ENCODE measurements at places on chromosomes 5 and 9.

- no peak for DNase-seq
Measured at GRCh38 chr5:104569621-104570020, 1007.0 kb upstream of the NUDT12 start.

DNA sequence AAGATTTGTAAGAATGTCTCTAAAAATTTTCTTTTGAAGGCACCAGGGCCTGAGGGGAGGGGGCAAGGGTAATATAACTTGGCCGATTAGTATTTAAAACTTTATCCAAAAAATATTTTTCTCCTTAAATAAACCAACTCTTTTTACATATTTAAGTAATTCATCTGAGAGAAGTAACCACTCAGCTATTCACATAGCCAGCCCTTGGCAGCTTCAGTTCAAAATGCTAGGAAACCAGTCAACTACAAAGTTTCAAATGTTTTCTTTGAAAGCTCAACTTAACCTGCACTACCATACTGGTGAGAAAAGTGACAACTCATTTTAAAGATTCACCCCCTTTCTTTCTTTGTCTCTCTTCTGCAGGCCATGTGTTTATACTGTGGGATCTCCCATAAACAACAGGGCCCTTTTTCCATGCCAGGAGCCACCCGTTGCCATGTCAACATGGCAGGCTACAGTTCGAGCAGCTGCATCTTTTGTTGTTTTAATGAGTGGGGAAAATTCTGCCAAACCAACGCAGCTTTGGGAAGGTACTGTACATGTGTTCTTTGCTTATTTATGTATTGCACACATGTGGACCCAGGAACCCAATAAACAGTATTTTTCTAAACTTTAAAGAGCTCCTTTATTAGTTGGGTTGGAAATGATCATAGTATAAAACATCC is 46.3 kb downstream of the AOPEP start:
- DNase-seq: peak; percentile 46

DNA sequence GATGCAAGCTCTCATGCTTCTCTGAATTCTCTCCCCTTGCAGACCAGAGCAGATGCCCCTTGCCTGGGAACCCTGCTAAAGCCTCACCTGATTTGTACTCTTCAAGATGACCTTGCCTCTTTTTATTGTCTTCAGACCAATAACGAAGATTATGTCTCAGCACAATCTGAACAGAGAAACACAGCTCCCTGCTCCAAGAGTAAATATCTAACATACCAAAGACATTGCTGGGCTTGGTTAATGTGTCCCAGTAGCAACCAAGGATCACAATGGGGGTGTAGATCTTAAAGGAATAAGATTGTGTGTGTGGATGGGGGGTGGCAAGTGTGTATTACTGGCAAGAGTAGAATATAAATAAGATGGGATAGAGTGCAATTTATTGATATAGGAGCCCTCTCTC is 67.6 kb upstream of the LHFPL2 start:
- no peak for DNase-seq

DNA sequence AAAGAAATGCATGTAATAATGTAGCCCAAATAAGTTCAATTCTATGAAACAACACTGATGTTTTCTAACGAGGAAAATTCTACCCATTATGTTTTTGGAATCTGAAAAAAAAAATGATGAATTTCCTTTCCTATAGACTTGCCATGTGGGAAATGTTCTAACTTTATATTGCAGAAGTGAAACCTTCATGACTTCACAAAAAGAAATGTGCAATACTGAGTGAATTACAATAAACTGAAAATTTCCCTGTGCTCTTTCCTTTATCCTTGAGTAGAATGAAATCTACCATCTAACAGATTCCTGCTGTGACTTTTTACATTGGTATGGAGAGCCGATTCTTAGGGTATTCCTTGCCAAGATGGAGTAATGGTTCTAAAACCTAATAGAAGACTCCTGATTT is 1622.5 kb downstream of the MAT2B start:
- DNase-seq: no peak

- no peak for DNase-seq
Measured at GRCh38 chr9:107138261-107138992, 144.7 kb upstream of the RAD23B start.

GRCh38 chr9:131757549-131757948 is 17.7 kb upstream of the RAPGEF1 start:
- DNase-seq: no peak

DNA sequence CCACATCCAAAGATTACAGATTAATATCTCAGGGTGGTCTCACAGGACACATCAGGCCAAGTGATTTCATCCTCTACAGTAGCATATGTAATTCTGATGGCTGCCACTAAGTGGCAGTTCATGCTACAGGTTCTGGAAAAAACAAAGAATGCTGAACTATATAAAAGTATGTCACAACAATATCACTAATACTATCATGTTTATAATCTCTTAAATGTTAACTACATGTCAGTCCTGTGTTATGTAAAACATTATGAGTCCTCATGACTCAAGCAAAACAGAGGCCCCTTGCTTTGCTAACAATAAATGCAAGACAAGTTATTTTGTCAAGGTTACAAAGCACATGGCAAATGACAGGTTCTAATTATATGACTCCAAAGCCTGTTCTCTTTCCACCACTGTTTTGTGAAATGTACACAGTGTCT is 233.2 kb downstream of the FBXL17 start:
- peak; percentile 7 for DNase-seq

GRCh38 chr5:130514984-130515690 is 610.9 kb downstream of the CHSY3 start:
- peak; percentile 26 for DNase-seq

- no peak for DNase-seq
Measured at GRCh38 chr5:39648848-39649227, 224.1 kb upstream of the DAB2 start.

DNA sequence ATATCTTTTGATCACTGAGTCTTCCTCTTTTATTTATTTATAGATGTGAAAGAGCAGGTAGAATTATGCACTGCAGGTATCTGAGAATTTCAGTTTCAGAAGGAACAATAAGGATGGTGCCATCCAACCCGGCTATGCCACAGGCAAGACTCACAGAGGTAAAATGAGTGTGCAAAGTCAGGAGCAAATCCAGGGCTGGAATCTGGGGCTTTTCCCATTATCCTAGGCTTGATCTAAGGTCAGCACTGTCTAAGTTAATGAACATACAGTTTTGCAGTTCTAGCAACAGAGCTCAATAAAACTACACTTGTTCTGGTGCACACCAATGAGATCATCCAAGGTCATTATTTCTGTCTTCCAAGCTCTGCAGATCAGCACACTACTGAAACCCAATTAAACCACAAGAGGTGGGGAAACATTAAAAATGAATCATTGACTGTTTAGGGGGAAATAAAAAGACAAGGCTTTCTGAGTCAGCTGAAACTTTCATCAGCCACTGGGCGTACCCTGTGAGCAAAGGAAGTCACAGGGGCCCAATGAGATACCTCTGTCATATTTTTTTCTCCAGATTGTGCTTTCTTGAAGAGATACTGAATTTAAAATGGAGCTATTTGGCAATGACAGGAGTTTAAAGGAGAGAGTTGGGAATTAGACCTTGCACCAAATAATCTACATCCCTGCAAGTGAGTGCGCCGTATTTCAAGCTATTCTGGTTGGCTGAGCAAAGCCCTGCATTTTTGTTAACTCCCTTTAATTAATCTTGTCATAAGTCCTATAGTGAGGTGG is 662.2 kb upstream of the ZNF608 start:
- peak; percentile 81 for DNase-seq

- peak; percentile 53 for DNase-seq
Measured at GRCh38 chr5:33272288-33272687, 168.5 kb upstream of the TARS1 start.

DNA sequence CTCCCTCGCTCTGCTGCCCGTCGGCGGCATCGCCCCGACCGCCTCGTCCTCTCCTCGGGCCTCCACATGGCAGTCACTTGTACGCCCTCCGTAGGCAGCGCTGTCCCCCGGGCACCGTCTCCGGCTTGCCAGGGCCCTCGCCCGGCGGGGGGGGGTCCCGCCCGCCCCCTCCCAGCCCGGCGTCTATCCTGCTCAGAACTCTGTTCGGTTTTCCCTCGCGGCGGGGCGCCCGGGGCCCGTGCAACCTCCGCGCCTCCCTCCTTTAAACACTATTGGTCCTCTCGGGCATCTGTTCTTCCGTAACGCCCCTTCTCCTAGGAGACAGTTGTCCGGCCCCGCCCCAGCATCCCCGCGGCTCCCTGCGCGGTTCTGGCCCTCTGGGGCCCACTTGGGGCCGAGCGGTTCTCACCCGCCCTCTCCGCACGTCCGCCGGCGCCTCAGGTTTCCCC is 831 bp downstream of the ODF2 start:
- peak; percentile 16 for DNase-seq

DNA sequence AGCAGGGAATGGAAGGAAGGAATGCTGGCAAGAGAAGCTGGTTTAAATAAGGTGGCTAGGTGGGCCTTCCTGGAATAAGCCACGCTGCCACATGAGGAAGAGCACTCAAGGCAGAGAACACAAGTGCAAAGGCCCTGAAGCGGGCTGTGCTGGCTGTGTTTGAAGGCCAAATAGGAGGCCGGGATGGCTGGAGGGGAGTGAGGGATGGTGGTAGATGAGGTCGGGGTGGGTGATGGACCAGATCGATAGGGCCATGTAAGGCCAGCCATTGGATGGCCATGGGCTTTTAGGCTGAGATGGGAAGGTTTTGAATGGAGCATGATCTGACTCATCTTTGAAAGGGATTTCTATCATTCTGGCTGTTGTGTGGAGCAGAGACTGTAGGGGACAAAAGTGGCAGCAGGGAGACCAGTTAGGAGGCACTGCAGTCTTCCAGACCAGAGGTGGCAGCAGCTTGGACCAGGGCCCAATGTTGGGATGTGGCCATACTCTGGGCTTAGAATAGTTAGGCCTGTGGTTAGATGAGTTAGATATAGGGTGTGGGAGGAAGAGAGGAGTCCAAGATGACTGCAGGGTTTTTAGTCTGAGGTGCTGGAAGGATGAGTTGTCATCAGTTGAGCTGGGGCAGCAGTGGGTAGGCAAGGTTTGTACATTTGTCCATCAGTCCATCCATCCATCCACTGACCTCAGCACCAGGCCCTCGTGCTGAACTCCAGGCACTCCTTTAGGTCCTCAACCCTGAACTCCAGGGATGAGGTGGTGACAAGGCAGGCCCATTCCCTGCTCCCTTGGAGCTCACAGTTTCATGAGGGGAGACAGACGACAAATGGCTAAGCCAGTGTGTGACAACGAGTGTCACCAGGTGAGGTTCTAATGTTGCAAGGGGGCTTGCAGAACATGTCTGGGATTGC is 30.3 kb downstream of the NDST1 start:
- DNase-seq: no peak

DNA sequence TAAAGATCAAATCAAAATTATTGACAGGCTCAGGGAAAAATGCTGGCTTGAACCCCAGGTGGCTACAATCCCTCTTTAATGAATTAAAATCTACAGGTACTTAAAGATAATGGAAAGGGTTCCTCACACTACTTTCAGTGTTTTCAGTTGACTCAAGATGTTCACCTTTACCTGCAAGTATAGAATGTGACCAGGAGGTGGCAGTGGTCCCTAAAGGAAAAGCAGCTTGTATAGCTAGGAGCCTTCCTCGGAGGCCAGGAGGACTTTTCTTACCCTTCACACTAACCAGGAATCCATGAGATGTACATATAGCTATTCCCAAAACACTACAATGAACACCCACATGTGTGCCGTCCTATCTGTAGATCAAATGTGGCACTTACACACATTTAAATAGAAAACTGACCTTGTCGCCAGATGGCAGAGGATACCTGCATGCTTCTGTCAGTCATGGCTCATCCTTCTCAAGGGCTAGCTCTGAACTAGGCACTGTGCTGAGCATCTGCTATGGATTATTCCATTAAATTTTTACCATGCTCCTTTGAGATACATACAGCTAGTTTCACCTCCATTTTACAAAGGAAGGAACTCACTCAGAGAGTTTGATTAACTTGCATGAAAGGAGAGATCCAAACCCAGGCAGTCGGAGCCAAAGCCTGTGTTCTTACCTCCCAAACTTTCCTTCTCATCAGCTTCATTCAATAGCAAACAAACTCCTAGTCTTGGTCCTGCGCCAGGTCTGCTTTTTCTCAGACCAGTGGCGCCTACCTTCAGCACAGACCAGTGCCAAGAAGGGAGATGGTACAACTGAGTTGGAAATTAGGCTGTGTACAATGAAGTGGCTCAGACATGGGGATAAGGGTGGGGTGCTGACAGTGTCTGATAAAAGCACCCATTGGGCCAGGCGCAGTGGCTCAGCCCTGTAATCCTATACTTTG is 24.5 kb downstream of the C9orf152 start:
- no peak for DNase-seq

GRCh38 chr5:9316733-9317132 is 229.1 kb downstream of the SEMA5A start:
- no peak for DNase-seq

GRCh38 chr9:113738496-113738892 is 137.6 kb upstream of the ZNF618 start:
- no peak for DNase-seq

DNA sequence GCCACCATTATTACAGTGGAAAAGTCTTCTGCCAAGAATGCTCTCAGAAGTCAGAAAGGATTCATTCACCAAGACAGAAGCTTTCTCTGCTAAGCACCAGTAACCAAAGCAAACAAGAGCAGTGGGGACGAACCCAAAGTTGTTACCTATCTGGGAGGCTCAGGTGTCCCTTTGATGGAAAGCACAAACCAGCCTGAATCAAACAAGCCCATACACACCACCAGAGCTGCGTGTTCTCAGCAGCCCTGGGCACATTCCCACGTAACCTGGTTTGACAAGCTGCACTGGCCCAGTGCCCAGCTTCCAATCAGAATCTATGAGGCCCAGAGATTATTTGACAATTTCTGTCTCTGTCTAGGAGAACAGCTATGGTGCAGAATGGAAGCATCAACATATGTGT is 252.6 kb downstream of the ACTL7B start:
- no peak for DNase-seq

- DNase-seq: no peak
Measured at GRCh38 chr9:128905964-128906363, 14.8 kb upstream of the PHYHD1 start.

DNA sequence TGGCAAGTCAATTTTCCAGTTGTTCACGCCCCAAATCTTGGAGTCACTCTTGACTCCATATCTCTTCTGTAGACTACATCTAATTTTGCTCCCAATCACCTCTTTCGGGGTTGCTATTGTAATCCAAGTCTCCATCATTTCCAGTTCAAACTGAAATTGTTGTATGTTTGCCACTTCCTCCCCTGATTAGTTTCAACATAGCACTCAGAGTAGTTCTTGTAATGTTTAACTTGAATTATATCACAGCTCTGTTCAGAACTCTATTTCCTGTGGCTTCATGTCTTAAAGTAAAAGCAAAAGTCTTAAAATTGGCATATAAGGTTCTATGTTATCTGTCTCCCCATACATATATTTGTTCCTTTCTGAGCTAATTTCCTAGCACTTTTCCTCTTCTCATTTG is 348.5 kb upstream of the RIOK2 start:
- no peak for DNase-seq

DNA sequence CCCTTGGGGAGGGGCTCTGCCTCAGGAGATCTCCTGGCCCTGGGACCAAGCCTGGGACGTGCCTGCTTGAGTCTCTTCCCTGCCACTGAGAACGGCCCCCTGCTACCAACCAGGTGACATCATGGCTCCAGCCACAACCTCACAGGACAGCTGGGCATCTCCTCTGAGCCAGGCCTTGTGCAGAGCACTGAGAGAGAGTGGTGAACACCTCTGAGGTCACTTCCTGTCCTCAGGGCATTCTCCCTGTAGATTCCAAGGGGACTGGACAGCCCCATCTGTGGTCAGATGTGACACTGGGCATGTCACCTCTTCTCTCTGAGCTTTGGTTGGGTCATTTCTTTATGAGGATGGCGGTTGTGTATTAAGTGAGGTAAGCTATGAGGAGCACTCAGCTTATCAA is 172.0 kb downstream of the MELK start:
- DNase-seq: no peak

- no peak for DNase-seq
Measured at GRCh38 chr9:24045150-24045549, 219.1 kb upstream of the ELAVL2 start.

All from BJ (cell line).